ENCODE measurements at places on chromosomes 2 and 18.
A peak's percentile ranks its signal among the peaks of the same experiment; 100 is the strongest.

DNA sequence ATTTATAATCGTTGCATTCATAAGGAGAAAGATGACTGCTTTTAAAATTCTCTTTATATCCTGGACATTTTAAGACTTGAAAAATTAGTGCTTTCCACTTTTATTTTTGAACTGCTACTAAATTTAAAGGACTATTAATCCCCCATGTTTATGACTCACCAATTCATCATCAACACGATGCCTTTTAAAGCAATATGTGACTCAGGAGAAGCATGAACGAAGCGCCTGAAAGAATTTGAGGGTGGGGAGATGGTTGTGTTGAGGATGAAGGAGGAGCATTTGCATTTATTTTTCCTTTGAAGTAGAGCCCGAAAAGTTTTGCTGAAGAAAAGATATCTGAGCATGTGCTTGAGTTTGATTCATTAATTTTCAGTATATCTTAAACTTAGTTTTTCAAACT lies 192.2 kb upstream of the LRRTM1 start:
- DNase-seq = peak; percentile 68

GRCh38 chr18:56593906-56594305 lies 44.5 kb downstream of the TXNL1 start:
- no peak for DNase-seq

DNA sequence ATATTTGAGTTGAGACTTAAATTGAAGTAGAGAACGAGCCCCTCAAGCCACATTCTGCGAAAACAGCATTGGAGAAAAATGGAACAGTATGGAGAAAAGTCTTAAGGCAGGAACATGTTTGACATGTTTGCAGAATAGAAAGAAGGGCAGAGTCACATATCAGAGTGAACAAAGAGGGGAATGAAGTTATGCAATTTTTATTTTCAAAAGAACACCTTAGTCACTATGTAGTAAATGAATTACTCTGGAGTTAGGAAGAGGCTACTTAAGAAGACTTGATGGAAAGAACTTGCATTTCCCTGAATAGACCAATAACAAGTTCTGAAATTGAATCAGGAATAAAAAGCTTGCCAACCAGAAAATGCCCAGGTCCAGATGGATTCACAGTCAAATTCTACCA lies 391.4 kb upstream of the CDH19 start:
- no peak for DNase-seq

- DNase-seq = no peak
Observed at GRCh38 chr2:95074663-95075439, 46.8 kb downstream of the MRPS5 start.

DNA sequence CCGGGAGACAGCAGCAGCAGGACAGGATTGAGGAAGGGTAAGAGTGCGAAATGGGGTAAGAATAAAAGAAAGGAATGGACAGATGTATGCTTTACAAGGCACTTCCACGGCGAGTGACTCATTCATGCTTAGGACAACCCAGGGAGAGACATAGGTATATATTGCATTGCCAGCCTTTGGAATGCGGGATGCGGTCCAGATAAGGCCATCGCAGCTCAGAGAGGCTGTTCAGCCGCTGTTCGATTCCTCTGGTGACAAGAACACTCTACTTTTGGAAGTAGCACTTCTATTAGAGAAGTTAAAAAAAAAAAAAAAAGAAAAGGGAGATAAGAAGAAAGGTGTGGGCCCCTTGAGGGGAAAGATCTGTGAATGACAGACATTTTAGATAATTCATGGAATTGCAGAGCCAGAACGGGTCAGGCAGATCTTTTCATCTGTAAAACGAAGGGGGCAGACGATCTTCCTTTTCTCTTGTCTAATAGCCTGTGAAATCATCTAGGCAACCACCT lies 819 bp upstream of the NCOA1 start:
- peak; percentile 90 for DNase-seq

DNA sequence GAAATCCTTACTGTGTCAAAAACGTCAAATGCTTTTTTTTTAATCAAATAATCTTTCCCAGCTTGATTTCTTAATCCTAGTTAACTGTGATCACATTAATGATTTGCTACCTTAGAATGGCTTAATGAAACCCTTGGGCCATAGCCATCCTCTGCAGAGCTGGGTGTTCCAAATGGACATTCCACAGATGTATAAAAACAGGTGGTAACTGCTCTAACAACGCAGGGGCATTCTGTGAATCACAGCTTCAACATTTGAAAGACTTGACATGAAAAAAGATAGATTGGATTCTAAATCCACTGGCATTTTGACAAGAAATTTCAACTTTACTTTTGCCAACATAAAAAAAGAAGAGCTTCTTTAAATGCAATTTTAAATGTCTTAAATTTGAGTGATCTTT lies 69.8 kb upstream of the RASGRP3 start:
- no peak for DNase-seq

GRCh38 chr2:157318884-157319283 lies 6.7 kb downstream of the ERMN start:
- no peak for DNase-seq

DNA sequence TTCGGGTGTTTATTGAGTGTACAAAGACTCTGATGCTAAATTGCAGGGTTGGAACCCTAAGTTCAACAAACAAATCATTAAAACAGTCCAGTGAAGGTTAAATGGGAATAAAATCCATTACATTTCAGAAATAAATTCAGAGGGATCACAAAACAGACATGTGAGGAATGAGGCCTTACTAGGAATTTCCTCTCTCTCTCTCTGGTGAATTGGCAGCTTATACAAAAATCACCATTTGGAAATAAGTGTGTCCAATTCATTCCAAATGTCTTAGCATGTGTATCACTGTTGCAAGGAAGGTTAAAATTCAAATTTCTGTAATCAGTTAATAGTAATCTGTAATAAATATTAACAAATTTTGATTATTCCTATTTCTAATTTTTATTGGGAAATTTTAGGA lies 228.6 kb upstream of the PXDN start:
- no peak for DNase-seq

GRCh38 chr18:6775702-6776101 lies 46.2 kb downstream of the ARHGAP28 start:
- DNase-seq = no peak

Data from SW480 (cell line).